ENCODE measurements at places on chromosomes 4 and X. TPM values are rescaled to one million over a fixed set of nuclear protein-coding genes. Genes with fewer than 3 reads are reported as not detected.

Gene TBC1D9
- total RNA-seq: 0.14 TPM

Gene CRMP1
- total RNA-seq: 0.20 TPM

Gene FOXP3
- total RNA-seq: 82.1 TPM

- no peak for DNase-seq
- peaks cover 9% of the 10 kb centered on the region for H3K27me3 ChIP-seq
- H3K4me1 ChIP-seq: peaks cover 2% of the 10 kb centered on the region
- H3K27ac ChIP-seq: no peak overlapping the region
- H3K4me3 ChIP-seq: no peak overlapping the region
Measured at GRCh38 chr4:78754872-78755271, 21.3 kb upstream of the BMP2K start.

- H3K4me3 ChIP-seq: no peak overlapping the region
- H3K4me1 ChIP-seq: no peaks in the 10 kb centered on the region
Measured at GRCh38 chr4:163251204-163251603, 81.2 kb downstream of the NPY1R start.

Data from activated CD8-positive, alpha-beta memory T cell treated with anti-CD3 and anti-CD28 coated beads, Interleukin-2, amount 10 ng/mL, durations not matched to agents 7 days and 5 days (primary cell).